ENCODE measurements at places on chromosomes 13 and 19.

- no peak for DNase-seq
Measured at GRCh38 chr13:93361703-93362102, 135.1 kb downstream of the GPC6 start.

DNA sequence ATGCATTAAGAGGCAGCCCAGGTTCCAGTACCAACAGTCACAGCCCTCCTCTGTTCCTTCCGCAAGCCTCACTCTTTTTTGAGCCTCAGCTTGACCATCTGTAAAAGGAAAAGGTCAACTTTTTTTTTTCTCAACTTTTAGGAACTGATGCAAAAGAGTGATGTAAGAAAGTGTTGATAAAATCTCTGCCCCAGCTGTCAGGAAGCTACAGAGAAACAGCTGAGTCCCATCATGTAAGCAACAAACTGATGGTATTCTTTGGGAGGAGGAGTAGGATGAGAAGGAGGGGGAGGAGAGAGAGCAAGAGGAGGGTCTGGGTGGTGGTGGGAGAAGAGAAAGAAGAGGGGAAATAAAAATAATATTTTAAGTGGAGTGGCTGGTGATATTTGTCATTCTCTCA, 233.9 kb upstream of the TSHZ3 start:
- no peak for DNase-seq

- DNase-seq = no peak
Measured at GRCh38 chr13:32538143-32538620, 413 bp downstream of the N4BP2L2 start.

GRCh38 chr13:28735481-28736029, 16.8 kb upstream of the SLC46A3 start:
- no peak for DNase-seq

DNA sequence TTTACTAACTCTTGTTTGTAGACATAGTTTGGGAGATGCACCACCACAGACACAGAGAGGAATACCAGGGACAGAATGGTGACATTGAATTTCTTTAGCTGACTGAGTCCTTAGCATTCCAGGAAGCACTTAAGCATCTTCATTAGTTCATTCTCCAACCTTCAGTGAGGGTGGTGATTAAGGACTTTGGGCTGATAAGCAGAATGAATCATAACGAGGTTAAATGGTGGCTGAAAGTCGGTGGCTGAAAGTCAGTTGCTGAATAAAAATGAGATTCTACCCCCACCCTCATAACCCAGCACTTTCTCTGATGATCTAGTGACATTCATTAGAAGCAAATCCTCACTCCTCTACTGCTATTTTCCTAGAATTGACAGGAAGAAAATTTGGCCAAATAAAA, 10.6 kb downstream of the PCDH8 start:
- DNase-seq = no peak

DNA sequence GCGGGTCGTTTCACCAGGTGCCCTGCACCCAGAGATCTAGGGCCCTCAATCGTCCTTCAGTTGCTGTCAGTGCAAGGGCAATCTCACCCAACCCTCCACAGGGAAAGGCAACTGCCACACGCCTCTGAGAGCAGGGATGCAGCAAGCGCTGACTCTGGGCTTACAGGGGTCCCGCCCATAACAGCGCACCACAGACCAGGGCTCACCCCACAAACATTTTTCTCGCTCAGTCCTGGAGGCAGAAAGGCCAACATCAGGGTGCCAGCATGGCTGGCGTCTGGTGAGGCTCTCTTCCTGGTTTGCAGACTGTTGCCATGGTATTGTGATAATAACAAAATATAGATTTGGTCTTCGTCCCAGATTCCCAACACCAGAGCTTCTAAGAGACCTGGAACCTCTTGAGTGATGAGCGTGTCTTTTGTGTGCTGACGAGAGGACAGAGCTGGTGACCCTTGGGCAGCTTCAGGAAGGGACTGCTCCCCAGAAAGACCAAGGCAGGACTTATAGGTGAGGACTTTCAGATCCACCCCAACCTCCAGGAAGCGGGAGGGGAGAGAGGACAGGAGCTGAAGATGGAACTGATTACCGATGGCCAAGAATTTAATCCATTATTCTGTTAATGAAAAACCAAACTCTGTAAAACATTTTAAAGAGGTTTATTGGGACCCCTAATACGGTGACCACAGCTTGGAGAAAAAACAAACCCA, 51.3 kb downstream of the C13orf46 start:
- DNase-seq = no peak

DNA sequence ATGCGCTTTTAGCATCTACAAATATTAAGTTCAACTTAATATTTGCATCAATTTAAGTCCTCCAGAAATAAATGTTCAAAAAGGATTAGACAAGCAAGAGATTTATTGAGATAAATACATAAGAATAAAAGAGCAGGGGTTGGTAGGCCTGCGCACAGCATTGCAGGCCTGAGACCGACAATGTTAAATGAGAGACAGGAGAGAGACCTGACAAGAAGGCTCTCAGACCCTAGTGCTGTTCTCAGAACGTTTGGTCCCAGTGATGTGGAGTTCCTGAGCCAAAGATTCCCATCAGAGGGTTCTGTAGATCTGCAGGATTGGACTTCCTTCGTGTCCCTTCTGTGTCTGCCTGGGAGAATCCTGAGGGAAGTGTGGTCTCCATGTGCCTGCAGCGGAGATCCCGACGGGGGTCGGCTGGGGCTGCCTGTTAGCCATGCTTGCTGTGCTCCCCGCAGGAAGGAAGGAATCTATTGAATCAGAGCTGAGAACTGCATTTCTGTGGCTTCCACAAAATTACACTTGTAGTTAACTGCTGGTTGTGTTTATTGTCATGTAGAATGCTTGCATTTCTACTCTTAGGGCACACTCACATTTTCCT, 369.9 kb upstream of the SLC10A2 start:
- DNase-seq = no peak

All from activated effector memory CD4-positive, alpha-beta T cell treated with Interleukin-2 at 50 U/mL for 16 hours (primary cell).